Right renal pelvis (tissue), 4 donors: ENCODE measurements at places on chromosomes 3 and 15. TPM values are rescaled to one million over a fixed set of nuclear protein-coding genes. Genes with fewer than 3 reads are reported as not detected.

DNA sequence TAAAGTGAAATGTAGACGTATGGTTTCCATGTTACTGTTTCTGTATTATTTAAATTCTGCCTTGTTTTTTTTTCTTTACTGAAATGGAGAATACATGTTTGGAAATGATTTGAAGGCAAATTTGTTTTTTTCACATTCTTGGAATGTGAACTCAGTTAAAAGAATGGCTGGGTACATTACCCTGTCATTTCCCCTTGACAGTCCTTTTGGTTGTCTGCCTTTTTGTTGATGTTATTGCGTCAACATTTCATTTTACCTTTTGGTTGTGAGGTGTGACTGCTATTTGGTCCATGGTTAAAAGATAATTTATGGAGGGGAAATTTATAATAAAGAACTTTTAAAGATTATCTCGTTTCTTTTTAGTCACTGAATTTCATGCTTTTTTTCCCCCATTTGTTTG, 3.2 kb upstream of the GPR171 start:
- no peak for DNase-seq

DNA sequence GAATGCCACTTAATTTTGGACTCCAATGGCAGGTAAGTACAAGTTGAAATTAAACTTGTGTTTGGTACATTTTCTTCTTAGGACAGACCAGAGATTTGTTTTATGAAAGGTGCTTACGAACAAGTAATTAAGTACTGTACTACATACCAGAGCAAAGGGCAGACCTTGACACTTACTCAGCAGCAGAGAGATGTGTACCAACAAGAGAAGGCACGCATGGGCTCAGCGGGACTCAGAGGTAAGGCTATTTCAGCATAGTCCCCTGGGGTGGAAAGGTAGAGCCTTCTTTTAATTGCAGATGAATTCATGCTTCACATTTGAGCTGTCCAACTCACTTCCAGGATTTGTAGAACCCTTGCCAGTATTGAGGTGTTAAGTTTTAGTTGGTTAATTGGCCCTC, 51.4 kb downstream of the ASTE1 start:
- no peak for DNase-seq

GRCh38 chr3:118675305-118675704, 359.3 kb downstream of the IGSF11 start:
- DNase-seq = no peak

GRCh38 chr3:186102687-186103086, 6.2 kb downstream of the ETV5 start:
- no peak for DNase-seq

Gene KPNA4
- 65.0 TPM for polyA plus RNA-seq

DNA sequence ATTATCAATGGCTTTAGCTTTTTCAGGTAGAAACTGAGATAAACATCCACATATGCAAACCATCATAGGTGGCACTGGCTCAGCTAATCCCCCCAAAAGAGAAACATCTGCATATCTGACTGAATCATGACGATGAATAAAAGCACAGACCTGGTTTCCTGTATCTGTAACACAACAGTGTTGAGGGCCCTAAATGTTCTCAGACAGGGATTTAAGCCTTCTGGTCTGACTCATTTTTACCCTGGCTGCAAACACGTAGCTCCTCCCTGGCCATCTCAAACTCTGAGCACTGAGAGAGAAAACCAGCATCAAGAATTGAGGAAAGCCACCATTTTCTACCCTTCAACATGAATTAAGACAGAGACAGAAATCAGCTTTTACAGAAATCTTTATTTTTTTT, 35.2 kb downstream of the GLB1 start:
- DNase-seq = no peak

DNA sequence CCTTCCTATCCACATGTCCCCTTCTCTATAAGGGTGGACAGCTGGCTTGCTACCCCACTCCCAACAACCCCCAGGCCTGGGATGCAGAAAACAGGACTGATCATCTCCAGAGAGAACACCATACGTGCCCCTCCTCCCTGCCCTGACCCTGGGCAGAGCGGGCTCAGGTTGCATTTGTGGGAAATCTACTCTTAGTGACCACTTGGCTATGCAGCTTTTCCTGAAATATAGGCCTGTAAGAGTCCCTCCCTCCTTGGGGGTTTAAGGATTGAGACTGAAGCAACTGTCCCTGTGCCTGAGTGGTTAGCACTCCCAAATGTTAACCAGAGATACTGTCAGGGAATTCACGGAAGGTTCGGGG, 11.7 kb downstream of the SH2D7 start:
- no peak for DNase-seq
